Stimulated activated CD4-positive, alpha-beta T cell treated with anti-CD3 and anti-CD28 coated beads, TNF-alpha, amount 100 ng/mL, for 48 hours (primary cell): ENCODE measurements at places on chromosomes 1 and 21.

DNA sequence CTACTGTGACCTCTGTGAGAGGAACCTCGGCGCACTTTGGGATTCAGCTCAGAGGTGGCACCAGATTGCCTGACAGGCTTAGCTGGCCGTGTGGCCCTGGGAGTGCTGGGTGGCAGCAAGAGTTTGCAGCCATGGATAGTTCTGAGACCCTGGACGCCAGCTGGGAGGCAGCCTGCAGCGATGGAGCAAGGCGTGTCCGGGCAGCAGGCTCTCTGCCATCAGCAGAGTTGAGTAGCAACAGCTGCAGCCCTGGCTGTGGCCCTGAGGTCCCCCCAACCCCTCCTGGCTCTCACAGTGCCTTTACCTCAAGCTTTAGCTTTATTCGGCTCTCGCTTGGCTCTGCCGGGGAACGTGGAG lies 67.5 kb downstream of the DISC1 start:
- no peak for DNase-seq

GRCh38 chr1:30957560-30958222 lies 49.1 kb upstream of the SDC3 start:
- no peak for DNase-seq

DNA sequence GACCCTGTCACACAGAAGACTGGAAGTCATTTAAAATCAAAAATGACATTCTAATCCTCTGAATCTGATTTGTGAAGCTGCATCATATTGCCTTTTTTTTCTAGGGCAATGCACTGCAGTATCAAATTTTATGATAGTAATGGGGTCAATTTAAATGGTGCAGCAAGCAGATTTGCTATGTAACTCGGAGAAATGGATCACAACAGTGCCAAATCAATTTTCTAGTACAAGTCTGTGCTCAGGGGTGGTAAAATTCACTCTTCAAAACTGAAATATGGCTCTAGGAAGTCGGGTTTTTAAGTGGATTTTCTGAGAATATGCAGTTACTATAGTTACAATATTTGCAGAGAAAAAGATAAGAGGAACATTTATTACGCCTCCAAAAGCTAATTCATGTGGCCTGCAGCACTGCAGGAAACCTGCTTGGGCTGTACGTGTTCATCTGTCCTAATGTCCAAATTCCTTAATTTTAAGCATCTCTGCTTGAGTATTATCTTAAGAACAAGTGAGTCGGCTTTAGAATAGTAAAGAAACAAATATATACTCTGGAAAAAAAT lies 31.5 kb downstream of the HLCS start:
- no peak for DNase-seq

DNA sequence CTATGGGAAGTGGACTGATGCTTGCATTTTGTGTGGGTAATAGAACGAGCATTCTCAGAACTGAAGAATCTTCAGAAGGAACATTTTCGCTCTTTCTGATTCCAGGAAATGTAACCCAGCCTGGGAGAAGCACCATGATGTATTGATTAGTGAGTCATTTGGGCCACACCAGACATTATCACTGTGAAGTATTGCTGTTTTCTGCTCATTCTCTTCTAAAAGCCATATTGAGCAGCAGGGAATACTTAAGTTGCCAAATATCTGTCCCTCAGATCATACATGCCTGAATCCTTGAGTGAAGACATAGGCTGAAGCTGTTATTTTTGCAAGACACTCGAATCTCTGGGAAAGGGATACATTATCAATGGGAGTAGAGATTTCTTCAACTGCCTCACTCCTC lies 213.1 kb downstream of the PCP4 start:
- DNase-seq = no peak

- DNase-seq = no peak
These were observed 391.0 kb downstream of the MATN1 start for GRCh38 chr1:30332116-30333094.

DNA sequence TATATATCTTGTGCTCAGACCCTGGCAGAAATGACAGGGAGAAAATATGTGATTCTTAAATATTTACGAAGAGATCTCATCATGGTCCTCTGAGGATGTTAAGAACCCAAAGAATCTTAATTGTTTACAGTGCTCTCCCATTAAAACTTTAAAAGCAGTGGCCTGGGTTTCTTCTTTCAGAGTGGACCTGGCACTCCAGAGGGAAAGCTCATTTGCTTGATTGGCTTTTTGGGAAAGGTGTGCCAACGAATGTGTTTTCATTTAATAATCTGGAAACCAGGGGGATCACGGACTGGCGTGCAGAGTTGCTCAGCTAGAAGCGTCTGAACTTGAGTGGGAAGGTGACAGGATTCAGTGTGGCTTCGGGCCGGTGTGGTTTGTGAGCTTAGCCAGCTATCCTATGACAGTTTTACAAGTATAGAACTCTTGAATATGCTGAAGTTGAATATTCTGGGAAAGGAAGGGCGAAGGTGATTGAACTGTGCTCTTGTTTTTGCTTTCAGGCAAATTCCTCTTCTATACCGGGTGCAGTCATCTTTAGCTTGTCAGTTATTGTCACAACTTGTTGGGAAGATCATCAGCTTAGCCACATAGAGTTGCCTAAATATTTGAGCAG lies 154.8 kb downstream of the C1orf21 start:
- no peak for DNase-seq

- DNase-seq = no peak
These were observed 181.3 kb downstream of the ETS2 start for GRCh38 chr21:38986806-38987632.

- DNase-seq = no peak
These were observed 40.9 kb upstream of the SLC6A9 start for GRCh38 chr1:44072204-44072603.
